ENCODE measurements at places on chromosomes 5 and 9.

GRCh38 chr5:756865-757345 lies 27.6 kb downstream of the ZDHHC11B start:
- no peak for DNase-seq

GRCh38 chr5:17147170-17147569 lies 70.3 kb upstream of the BASP1 start:
- no peak for DNase-seq

DNA sequence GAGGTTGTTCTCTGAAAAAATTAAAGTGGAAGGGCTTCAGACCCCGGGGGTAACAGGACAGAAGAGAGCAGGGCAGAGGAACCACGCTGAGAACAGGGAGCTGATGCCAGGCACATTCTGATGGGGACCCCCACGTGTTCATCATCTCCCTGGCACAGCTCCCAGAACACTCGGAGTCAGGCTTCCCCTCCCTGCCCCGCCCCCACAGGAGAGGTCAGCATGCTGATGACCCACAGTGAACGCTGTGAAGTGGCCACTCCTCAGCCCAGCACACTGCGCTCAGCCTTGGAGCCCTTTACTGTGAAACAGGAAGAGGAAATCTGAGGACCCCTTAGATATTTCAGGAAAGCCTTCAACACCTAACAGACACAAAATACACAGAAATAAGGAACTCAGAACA lies 16.4 kb downstream of the RETREG1 start:
- no peak for DNase-seq

DNA sequence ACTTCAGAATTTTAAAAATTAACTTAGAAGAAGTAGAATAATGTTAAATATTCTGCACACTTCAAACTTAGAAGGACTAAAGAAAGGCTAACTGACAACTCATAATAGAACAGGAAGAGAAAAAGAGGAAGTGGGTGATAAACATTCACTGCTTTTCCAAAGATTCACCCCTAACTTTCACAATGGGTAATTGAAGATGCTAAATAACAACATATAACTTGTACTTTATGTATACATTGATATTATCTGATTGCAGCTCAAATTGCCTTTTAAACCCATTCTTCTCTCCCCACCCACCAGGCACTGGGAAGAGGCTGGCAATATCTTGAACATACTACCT lies 376.6 kb downstream of the EFNA5 start:
- no peak for DNase-seq

GRCh38 chr5:97980291-97980690 lies 793.2 kb upstream of the RGMB start:
- DNase-seq, result no peak

GRCh38 chr5:34005211-34005610 lies 2.6 kb downstream of the AMACR start:
- DNase-seq, result no peak

- no peak for DNase-seq
Observed at GRCh38 chr5:150461231-150461630, 11.7 kb upstream of the RPS14 start.

DNA sequence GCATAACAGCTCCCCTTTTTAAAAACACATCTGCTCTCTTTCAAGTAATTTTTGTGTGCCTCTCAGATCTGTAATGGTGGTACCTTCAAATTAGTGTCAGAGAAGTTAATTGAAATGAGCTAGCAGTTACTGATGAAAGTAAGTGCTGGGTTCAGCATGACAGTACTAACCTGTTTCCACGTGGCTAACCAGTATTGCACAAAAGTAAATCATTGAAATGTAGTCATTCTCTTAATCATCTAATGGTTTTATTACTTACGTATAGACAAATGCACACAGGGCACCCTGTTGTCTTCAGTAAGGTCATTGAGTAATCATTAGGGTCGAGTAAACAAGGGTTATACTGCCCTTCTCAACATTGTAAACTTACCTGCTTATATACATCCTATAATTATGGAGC lies 157.8 kb upstream of the PRR16 start:
- DNase-seq, result no peak

DNA sequence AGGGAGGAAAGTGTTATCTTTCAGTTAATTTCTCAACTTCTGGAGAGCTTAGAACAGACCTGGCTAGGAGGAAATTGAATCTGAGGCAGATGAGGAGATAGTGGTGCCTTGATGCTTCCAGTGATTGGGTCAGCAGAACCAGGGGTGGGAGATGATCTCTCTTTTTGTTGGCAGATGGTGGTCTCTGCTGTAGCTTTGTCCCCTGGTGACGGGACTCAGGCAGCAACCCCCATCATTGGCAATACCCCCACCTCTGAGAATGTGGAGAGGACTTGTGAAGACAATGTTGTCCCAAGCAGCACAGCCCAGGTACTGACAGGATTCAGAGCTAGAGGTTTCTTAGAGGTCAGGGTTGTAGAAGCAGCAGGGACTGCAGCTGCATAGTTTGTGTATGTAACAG lies 3.7 kb upstream of the PDCD6 start:
- no peak for DNase-seq

DNA sequence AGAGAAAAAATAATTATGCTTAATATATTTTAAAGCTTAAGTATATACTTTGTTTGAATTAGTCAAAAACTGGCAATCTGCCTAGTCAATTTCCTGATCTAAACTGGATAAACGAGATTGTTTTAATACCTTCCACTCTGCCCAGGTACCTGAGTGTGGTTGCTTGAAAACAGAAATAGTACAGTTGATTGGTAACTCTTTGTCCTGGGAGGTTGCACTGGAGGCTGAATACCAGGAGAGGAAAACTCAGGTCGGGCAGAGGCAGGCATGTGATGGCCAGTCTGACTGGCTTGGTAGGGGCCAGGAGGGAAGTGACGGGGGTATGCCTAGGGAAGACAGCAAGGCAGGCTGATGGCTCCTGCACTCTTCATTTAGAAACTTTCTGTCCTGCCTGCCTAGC lies 80.2 kb downstream of the PIK3R1 start:
- DNase-seq, result no peak

DNA sequence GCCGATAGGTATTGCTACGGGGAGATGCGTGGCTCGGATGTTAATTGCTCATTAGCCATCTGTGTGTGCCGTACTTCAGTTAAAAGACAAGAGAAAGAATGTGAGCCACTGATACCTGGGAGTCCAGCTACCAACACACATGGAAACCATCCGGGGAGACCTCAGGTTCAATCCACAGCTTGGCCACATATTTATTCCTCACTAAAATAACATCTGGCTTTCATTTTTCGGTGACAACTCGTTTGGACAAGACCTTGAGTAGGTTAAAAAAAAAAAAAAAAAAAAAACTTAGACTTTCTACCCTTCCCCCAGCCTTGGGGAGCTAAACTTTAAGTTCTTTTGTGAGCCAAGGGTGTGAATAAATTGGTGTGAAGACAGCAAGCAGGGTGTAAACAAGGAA lies 84.1 kb downstream of the SLIT3 start:
- DNase-seq, result no peak

- no peak for DNase-seq
Observed at GRCh38 chr5:97877588-97877987, 694.5 kb upstream of the RIOK2 start.

Measured in stimulated activated CD4-positive, alpha-beta T cell treated with anti-CD3 and anti-CD28 coated beads, Interleukin-15, amount 100 ng/mL, for 48 hours (primary cell).